ENCODE measurements at places on chromosomes 2 and 18. TPM values are rescaled to one million over a fixed set of nuclear protein-coding genes. Genes with fewer than 3 reads are reported as not detected.

DNA sequence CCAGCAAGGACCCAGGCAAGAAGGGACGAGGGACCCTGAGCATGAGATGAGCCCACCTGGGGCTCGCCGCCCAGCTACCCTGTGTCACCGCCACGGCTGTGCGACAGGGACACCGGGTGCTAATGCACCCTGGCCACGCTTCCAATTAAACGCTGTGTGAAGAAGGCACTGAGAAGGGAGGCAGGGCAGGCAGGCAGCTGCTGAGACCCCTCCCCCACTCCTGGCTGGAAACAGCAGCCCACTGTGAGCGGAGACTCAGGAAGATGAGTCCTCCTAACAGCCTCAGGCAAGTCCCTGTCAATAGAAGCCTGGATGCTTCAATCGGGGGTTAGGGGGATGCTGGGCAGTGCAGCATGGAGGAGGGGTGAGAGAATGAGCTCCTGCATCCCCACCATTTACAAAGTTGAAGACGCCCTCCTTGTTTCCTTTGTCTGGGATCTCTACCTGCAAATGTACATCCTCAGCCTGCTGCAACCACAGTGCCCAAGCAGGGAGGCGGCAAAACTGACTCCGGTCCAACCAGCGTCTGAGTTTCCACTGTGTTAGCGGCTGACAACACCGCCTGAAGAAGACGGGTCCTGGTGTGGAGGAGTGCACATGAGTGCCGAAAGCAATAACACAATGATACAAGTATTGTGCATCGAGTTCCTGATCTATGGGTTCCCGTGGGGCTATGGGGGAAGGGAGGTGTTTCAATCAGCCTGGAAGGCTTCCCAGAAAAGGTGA, 12.8 kb downstream of the TMEM163 start:
- DNase-seq = peak; percentile 65

- DNase-seq = no peak
These were observed 2115.5 kb upstream of the CELF4 start for GRCh38 chr18:39681061-39681460.

GRCh38 chr2:156787517-156787916, 351.3 kb downstream of the GPD2 start:
- no peak for DNase-seq

GRCh38 chr2:239157771-239158170, 243.0 kb downstream of the HDAC4 start:
- DNase-seq = no peak

The CACNB4 gene
- 0.35 TPM for total RNA-seq
